ENCODE measurements at places on chromosomes 16 and 17.
A peak's percentile ranks its signal among the peaks of the same experiment; 100 is the strongest.

DNA sequence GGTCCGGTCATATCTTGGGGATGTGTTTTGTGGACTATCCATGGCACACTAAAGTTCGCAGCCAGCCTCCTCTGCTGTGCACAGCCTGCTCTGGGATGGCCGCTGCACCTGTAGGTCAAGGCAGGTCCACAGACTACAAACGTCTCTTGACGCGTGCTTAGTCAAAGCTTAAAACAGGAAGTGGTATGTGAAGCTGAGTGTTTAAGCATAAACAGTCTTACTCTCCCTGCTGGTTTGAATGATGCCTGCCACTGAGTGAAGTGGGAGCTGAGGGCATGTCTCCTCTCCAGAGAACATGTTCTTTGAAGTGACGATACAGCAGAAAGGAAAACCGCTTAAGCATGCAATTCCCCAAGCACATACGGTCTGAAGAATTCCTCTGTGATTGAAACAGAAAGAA lies 365.6 kb downstream of the SLC39A11 start:
- DNase-seq, result no peak

DNA sequence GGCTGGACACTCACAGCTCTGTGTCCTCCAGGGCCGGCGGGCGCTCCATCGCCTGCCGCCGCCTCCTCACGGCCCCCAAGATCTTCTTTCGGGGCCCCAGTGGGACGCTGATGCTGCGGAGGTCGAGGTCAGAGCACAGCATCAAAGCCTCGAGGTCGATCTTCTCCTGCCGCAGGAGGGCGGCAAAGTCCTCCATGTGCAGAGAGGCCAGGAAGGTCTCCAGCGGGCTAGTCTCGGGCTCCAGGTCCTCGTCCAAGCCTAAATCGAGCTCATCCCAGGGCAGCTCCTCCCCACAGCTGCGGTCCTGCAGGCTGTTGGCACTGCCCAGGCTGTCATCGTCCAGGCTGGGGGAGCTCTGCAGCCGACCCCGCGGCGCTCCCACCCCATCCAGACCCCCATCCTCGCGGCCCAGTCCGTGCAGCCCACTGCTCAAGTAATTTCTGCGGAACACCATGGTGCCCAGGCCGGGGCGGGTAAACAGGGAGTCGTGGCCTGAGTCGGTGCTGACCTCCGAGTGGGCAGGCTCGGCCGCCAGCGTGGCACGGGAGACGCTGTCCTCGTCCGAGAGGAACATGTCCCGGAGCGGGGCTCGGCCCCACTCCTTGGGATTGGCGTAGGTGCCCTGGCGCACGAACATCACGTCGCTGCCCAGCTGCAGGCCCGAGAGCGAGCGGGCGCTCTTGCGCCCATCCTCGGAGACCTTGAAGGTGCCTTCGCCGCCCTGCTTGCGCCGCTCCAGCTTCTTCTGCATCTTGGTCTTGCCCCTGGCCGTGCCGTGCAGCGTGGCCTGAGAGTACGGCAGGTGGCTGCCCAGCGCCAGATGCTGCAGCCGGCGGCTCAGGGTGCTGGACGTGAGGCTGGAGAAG lies 3.4 kb downstream of the USH1G start:
- DNase-seq, result no peak

- DNase-seq, result peak; percentile 18
Observed at GRCh38 chr17:79621151-79621943, 10.5 kb upstream of the RBFOX3 start.

- no peak for DNase-seq
Observed at GRCh38 chr17:27481327-27481726, 25.1 kb downstream of the KSR1 start.

- DNase-seq, result no peak
Observed at GRCh38 chr16:89297156-89297874, 79.8 kb downstream of the ZNF778 start.

- no peak for DNase-seq
Observed at GRCh38 chr16:12569061-12569460, 234.6 kb downstream of the CPPED1 start.

DNA sequence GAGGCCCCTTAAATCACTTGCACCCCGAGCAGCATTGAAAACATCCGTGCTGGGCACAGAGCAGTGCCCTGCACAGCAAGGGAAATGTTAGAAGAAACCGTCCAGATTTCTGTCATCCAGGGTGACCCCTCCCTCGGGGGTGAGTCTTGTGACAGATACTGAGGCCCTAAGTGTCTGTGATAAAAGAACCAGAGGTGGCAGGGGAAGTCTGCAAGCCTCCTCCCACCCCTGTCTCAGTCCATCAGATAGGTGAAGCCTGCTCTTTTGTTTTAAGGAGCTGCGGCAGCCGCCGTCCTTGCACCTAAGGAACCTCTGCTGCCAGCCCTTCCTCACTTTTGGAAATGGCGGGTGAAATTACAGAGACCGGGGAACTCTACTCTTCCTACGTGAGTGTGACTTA lies 845 bp upstream of the NAT9 start:
- no peak for DNase-seq

DNA sequence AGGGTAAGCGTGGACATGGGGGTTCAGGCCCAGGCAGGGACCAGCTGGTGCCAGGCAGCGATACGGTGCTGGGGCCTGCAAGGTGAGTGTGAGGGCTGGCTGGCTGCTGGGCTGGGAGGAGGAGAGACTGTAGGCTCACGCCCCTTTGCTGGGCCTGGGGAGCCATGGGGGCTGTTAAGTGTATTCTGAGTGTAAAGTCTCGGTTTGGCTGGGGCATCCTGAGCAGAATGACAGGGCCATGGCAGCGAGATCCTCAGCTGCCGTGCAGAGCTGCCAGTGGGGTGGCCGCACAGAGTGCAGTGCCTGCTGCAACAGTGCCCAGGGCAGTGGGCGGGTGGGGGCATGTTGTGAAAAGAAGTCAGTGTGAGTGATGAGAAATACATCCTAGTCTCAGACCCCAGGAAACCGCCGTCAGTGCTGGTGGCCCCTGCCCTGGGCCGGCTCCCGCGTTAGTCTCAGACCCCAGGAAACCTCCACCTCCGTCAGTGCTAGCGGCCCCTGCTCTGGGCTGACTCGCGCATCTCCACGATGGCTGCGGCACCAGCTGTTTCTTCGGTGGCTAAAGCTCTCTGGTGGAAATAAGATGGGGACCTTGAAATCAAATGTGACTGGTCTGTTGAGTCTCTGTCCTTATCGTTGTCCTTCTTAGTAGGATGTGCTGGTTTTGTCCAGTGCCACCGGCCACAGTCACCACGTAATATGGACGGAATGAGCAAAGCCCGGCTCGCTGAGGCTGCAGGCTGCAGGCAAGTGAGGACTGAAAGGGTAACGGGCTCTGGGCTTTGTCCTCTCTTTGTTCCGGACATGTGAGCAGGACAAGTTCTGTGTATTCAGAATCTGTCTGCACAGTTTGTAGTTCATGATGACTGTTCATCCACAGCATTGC lies 22.9 kb downstream of the ACSF3 start:
- no peak for DNase-seq

- no peak for DNase-seq
Observed at GRCh38 chr16:16096121-16096857, 127.0 kb downstream of the ABCC6 start.

DNA sequence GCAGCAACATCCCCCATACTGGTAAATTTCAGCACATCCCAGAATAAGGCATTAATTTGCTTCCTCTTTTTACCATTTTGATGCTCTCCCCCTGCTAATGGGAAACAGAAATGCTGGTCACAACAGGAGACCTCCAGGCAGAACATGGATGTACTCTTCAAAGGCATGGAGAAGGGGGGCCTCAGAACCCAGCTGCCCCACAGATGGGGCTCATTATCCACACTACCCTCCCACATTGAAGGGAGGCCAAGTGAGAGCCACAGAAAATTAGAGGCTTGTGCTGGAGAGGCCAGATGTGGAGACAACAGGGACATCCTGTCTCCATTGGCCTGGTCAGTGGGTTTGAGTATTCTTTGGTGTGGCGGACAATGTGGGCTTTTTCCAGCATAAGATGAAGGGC lies 150.1 kb upstream of the CDH11 start:
- no peak for DNase-seq

- no peak for DNase-seq
Observed at GRCh38 chr17:55672585-55673501, 49.8 kb downstream of the TMEM100 start.

- peak; percentile 90 for DNase-seq
Observed at GRCh38 chr16:2340564-2341455, at the start of gene ABCA3. Gene ABCA3, minus strand, starts transcription at chr16:2340728. Its CDS starts 14,262 bp downstream, at chr16:2326466.

DNA sequence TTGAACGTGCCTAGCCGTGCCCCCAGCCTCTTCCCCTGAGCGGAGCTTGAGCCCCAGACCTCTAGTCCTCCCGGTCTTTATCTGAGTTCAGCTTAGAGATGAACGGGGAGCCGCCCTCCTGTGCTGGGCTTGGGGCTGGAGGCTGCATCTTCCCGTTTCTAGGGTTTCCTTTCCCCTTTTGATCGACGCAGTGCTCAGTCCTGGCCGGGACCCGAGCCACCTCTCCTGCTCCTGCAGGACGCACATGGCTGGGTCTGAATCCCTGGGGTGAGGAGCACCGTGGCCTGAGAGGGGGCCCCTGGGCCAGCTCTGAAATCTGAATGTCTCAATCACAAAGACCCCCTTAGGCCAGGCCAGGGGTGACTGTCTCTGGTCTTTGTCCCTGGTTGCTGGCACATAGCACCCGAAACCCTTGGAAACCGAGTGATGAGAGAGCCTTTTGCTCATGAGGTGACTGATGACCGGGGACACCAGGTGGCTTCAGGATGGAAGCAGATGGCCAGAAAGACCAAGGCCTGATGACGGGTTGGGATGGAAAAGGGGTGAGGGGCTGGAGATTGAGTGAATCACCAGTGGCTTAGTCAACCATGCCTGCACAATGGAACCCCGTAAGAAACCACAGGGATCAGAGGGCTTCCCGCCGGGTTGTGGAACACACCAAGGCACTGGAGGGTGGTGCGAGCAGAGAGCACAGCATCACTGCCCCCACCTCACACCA lies 724 bp downstream of the GAA start:
- DNase-seq, result no peak

DNA sequence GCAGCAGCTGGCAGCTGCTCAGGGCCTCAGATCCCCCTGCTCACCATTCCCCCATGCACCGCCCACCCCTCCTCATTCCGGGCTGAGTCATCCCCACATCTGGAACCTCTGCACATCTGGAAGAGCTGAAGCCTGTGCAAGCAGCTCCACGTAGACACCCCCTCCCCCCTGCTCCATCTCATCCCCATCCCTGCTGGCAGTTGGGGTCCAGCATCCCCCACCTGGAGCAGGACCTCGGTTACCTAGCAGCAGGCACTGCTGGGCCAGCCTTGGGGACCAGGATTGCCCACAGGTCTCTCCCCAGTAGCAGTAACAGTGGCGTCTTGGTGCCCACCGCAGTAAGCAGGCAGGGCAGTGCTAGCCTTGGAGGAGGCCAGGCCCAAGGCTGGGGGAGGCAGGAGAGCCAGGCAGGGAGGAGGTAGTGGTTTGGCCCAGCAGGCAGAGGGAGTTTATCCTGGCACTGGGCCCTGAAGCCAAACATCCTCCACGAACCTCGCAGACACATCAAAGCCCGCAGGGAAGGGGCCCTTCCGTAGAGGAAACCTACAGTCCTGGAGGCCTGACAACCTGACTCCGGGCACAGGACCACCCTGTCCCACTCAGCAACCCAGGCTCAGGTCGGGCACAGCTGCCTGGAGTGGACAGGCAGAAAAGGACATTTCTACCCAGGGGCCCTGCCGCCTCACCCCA lies 7.7 kb upstream of the TMEM92 start:
- peak; percentile 23 for DNase-seq

- DNase-seq, result no peak
Observed at GRCh38 chr17:16364625-16365024, 11.4 kb upstream of the CENPV start.

GRCh38 chr17:74417178-74418045 lies 14.5 kb upstream of the GPRC5C start:
- no peak for DNase-seq

GRCh38 chr16:86245895-86246294 lies 264.4 kb upstream of the FOXF1 start:
- DNase-seq, result no peak

- no peak for DNase-seq
Observed at GRCh38 chr17:31529841-31530251, 138.4 kb downstream of the RAB11FIP4 start.
